AG04450 (cell line): ENCODE measurements at places on chromosomes 3 and 15. TPM values are rescaled to one million over a fixed set of nuclear protein-coding genes. Genes with fewer than 3 reads are reported as not detected.

The TGM4 gene
- polyA plus RNA-seq: 0.02 and 0.12 TPM in 2 replicates

The HRG gene
- not detected in 2 replicates for polyA plus RNA-seq

The NANOGP8 gene
- 0.11 and 0.15 TPM in 2 replicates for polyA plus RNA-seq

The CD86 gene
- polyA plus RNA-seq: not detected in 2 replicates

GRCh38 chr3:42526616-42527367 is 24.3 kb downstream of the VIPR1 start:
- DNase-seq: no peak

- no peak for DNase-seq
These were observed 85.3 kb upstream of the TNFAIP8L3 start for GRCh38 chr15:51180011-51180410.

GRCh38 chr3:380801-381200 is 184.2 kb downstream of the CHL1 start:
- no peak for DNase-seq

DNA sequence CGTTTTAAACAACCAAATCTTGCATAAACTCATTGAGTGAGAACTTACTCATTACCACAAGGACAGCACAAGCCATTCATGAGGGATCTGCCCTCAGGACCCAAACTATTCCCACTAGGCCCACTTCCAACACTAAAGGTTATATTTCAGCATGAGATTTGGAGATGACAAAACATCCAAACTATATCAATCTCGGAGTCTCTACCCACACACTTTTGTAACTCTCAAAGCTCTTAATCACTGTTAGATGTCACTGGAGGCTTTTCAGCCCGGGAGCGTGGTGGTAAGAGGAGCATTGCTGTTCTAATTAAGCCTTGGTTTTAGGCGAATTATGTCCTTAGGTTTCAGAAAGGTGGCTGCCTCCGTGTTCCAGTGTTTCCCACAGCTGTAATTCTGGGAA is 86.3 kb downstream of the CNTN6 start:
- DNase-seq: no peak

DNA sequence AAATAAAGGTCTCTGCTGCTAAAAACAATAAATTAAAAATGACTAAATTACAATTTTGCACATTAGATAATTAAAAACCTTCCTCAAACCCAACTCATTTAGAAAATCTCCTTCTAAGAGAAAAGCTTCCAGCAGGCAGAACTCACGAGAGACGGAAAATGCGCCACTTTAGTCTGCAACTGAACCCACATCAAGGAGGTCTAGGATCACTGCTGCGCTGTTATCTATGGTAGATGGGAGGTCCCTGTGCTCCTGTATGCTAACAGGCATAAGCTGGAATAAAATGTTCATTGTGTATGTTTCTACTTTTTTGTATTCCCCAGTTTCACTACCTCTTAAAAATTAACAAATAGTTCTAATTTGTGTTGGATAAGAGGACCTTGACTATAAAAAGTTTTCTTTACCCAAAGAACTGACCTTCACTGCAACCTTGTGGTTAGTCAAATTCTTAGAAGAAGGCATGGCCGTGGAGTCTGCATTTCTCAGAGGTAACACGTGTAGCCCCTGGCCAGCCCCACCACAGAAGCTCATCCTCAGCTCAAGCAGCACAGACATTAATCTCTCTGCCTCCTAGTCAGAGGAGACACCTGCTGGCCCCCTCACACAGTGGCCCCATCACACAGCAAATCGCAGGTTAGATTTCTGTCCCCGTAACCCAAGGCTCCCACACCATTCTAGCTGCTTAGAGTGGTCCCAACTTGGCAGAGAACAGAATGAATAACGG is 22.3 kb downstream of the STIMATE start:
- no peak for DNase-seq

DNA sequence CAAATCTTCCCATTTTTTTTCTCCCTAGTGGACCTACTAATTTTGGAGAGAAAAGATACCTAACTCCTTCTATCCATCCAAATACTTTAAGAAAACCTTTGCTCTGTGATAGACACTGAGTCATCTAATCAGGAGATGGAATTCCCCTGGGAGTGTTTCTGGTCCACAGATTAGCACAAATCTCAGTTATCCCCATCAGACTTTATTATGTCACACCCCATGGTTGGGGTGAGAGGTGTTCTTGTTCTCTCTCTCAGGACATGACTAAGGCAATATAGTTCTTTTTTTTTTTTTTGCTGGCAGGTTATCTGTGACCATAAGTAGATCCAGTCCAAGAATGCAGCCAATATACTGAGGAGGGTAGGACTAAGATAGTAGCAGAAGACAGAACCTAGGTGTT is 15.8 kb downstream of the SLC9A9 start:
- DNase-seq: no peak

GRCh38 chr3:56787258-56787775 is 14.4 kb downstream of the ARHGEF3 start:
- DNase-seq: no peak
